Activated CD4-positive, alpha-beta T cell treated with anti-CD3 and anti-CD28 coated beads for 24 hours (primary cell): ENCODE measurements at places on chromosomes 4 and X.

DNA sequence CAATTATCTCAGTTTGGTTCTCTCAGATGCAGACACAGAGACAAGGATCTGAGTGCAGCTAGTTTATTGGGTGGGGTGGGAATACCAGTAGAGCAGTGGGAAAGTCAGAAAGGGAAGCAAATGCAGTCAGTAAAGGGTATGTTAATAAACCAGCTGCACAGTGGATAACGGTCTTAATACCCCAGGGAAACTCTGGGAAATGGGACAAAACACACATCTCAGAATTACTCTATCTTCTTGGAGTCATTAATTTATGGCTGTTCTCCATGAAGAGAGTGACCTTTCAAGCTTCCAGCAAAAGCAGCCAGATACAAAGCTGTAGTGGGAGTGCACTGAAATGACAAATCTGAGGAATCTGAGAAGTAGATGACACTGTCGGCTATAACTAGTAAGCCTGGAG is 73.3 kb upstream of the NALF2 start:
- no peak for DNase-seq

- no peak for DNase-seq
These were observed 95.3 kb downstream of the AREG start for GRCh38 chr4:74540193-74540592.

GRCh38 chr4:78033861-78034260 is 23.3 kb upstream of the FRAS1 start:
- no peak for DNase-seq

- DNase-seq = no peak
These were observed 247.4 kb upstream of the GIMD1 start for GRCh38 chr4:106615961-106616360.

DNA sequence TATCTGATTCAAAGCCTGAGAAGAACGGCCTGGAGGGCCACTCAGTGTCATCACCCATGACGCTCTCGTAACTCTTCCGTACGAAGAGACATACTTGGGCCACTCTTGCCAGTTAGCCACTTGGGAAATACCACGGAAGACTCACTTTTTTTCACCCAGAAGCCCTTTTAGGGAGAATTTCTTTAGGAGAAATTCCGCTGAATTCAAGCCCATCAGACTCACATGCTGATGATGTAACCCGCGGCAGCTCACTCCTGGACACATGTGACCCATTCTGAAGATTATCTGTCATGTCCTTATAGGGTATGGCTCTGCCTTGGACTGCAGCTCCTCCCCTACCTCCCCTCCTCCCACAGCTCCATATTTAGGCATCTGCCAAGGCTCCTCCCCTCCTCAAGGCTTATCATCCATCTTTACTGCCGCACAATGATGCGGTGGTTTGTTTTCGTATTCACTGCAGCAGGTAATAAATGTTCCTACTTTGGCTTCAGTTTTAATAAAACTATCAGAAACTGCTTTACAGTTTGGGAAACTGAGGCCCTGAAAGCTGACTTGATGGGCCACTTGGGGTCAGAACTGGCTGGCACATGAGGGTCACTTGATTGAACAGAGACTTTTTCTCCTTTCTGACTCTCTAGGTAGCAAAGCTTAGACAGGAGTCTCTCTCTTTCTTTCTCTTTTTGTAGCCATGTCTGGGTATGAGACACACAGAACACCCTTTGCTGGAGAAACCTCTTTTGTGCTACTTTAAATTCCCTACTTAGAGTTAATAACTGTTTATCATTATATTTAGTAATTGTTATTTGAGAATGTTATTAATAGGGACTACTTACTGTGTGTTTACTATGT is 42.1 kb downstream of the RHOH start:
- peak; percentile 60 for DNase-seq

GRCh38 chr4:91592125-91592524 is 711.6 kb upstream of the GRID2 start:
- no peak for DNase-seq

GRCh38 chrX:116756958-116757357 is 294.2 kb upstream of the CT83 start:
- no peak for DNase-seq

GRCh38 chr4:173237152-173237551 is 68.5 kb downstream of the GALNT7 start:
- no peak for DNase-seq

DNA sequence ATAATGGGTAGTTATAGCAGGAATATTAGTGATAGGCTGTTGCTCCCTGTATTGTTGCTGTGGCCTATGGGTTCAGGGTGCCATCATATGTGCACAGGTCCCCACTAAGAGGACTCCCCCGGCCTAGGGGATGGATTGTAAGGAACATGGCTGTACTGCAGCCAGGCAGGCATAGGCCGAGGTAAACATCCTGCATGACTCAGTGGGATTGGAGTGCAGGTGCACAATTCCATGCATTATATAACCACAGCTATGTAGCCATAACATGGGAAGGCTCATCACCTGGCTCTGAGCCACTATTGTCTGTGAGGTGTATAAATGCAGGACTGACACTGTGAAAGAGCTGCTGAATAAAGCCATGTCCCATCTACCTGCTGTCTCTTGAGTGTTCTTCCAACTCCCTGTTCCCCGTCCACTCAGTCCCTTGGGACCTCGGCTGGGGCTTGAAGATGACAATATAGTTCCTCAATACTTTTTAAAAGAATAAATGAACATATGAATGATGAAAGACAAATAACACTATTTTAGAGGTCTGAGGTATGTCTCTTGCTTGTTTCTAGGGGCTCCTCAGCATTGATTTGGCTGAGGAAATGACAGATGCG is 425.2 kb downstream of the IDS start:
- no peak for DNase-seq

GRCh38 chr4:146121757-146122156 is 53.8 kb upstream of the LSM6 start:
- no peak for DNase-seq

GRCh38 chr4:176443646-176444409 is 124.1 kb downstream of the SPCS3 start:
- no peak for DNase-seq

DNA sequence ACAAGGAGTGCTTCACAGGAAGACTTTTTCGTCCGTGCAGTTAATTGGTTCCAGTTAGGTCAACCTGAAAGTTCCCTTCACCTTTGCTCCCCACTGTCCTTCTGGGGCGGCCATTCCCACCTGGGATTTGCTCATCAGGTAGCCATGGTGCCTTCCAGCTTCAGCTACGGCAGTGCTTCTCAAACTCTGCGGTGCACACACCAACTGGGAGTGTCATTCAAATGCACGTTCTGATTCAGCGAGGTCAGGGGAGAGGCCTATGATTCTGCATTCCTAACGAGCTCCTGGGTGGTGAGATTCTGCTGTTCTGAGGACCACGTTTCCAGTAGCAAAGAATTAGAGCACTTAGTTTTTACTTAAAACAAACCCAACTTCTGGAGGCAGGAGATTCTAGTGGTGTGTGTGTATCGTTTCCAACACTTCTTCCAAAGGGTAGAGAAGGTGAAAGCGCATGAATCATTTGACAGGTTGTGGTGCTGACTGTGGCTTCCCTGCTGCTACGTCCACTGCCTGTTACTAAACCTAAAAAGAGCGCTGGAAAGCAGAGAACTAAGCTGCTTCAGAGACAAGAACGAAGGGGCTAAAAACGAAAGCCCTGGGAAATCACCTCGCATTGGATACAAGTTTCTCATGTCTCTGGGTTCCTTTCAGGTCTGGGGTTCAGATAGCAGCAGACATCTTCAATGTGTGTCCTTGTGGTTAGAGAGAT is 4.7 kb upstream of the HELT start:
- DNase-seq = no peak

DNA sequence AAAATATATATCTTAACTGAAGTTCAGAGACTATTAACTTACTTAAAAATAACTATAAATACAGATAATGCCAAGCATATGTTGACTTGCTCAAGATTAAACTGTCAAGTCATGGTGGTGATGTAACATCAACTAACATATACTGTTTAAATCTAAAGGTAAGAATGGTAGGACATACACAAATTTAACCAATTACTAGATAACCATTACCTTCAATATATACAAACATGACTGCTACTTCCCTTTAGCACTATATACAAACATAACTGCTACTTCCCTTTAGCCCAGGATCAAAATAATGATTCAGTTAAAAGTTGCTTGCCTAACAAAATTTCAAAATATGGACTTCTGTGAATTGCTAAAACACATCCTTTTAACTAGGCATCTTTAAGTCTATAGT is 14.9 kb downstream of the HNRNPD start:
- no peak for DNase-seq

DNA sequence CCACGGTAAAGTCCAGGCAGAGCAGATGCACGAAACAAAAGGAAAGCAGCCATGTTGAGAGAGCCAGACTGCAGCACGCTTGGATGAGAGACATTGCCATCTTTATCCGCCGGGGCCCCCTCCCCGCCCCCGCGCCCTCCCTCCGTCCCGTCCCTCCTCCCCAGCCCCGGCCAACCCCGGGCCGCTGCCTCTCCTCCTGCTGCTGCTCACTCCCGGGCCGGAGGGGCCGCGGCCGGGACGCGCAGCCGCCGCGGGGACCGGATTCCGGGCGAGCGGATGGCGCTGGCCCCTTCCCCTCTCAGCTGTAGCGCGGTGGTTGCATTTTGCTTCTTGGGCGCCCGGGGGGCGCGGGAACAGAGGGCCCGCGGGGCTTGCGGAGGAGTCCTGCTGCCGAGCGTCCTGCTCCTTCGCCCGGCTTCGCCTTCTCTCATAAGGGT is 542 bp downstream of the RNF150 start:
- no peak for DNase-seq

DNA sequence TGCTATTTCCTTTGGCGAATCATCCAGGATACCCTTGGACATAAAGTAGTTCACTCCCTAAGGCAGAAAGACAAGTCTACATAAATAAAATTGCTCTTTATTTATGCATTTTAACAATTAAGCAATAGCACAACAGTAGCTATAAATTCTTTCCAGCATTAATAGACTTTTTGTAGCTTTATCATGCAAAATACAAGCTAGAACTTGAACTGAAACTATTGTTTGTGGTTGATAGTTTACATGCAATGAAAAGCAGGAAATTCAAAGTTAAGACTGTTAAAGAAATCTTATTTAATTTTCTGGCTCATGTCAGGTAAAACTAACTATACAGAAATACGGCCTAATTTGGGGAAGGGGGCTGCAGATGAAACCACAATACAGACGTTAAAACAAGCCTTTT is 42.3 kb downstream of the FBXO8 start:
- DNase-seq = no peak

- DNase-seq = no peak
These were observed 1388.9 kb downstream of the C4orf33 start for GRCh38 chr4:130484826-130485225.

DNA sequence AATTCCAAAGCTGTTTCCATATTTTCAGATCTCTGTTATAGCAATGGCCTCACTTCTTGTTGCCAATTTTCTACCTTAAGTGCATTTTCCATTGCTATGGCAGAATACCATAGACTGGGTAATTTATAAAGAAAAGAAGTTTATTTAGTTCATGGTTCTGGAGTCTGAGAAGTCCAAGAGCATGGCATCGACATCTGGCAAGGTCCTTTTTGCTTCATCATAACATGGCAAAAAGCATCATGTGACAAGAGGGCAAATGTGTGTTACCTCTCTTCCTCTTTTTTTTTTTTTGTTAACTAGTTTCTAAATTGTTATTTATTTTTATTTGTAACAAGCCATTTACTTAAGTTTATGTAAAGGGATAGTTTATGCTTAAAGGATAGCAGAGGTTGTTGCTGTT is 45.2 kb upstream of the SYTL5 start:
- DNase-seq = no peak

DNA sequence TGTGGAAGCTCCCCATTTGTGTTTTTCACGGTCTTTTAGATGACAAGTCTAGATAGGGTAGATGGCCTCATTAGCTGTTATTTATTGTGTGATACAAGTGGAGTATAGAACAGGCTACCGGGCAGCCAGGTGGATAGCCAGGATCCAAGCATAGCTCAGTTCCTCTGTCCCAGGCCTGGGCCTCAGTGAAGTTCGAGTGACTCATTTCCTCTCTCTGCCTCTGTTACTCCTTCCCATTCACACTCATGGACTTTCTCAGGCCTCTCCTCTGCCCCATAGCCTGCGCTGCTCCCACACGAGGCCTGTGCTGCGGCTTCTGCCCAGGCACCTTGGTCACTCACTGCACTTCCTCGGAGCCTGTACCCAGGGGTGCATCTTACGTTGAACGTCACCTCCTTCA is 54.5 kb downstream of the TENM3 start:
- no peak for DNase-seq

- no peak for DNase-seq
These were observed 54.9 kb downstream of the USO1 start for GRCh38 chr4:75779105-75779757.
